ENCODE measurements at places on chromosomes 4 and X.

GRCh38 chrX:68631336-68631735, 16.1 kb upstream of the STARD8 start:
- DNase-seq: no peak

GRCh38 chrX:11770320-11770719, 12.3 kb downstream of the MSL3 start:
- no peak for DNase-seq

GRCh38 chrX:72001471-72001870, 90.8 kb downstream of the NHSL2 start:
- no peak for DNase-seq

DNA sequence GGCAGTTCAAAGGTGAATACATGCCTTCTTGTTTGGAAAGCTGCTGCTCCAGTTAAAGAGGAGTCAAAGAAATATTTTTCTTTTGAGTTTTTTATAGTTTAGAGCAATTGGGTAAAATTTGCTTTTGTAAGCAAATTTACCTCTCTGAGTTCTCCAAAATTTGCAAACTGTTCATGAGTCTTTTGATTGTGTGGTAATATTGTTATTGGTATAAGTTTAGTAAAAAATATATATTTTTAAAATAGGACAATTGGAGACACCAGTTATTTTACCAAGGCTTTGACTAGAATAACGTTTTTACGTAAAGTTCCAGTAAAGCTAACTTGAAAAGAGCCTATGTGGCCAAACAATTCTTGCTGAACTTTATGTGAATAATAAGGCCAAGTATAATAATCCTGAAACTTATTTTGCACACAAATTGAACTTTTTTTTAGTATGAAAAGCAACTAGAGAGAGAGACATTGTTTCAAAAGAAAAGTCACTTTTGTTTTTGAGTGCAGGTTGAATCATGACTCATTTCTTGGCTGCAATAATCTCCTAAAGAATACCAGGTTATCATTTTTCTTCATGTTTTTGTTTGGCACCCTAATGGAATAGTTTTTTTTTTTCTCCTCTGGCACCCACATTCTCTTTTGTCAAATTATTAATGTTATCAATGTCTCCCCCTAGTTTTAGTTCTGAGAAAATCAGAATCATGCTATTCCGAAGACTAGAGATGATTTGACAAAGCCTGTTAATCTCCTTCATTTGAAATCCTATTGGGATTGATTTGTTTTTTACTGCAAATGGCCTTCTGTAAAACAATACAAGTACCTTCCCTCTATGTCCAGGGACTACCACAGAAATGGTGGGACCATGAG, 57.1 kb downstream of the UGT2B10 start:
- no peak for DNase-seq

DNA sequence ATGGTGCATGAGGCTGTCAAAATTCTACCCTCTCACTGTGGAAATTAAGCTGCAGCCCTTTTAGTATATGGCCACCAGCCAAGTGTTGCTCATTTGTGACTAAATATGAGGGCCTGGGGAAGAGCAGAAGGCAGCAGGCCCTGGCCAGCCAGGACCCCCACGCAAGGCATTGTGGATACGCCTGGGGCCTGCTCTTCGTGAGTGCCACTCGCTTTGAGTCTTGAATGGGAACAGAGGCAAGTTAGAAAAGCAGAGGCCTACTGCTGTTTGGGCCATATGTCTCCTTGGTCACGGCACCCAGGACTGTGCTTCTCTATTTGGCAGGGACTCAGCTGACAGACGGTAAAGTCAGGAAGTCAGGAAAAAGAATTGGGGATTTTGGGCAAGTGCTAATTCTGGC, 10.9 kb downstream of the RTL5 start:
- DNase-seq: no peak

- DNase-seq: no peak
These were observed 99.6 kb upstream of the SORBS2 start for GRCh38 chr4:185911556-185912064.

GRCh38 chrX:147911192-147912022, at the start of gene FMR1:
FMR1 (plus strand) TSS chrX:147911919; CDS start chrX:147912180, 261 bp downstream.
- DNase-seq: peak; percentile 78

GRCh38 chr4:147731580-147732517, at the start of gene ARHGAP10:
ARHGAP10 (plus strand) TSS chr4:147732088; CDS start chr4:147732302, 214 bp downstream.
- DNase-seq: no peak

DNA sequence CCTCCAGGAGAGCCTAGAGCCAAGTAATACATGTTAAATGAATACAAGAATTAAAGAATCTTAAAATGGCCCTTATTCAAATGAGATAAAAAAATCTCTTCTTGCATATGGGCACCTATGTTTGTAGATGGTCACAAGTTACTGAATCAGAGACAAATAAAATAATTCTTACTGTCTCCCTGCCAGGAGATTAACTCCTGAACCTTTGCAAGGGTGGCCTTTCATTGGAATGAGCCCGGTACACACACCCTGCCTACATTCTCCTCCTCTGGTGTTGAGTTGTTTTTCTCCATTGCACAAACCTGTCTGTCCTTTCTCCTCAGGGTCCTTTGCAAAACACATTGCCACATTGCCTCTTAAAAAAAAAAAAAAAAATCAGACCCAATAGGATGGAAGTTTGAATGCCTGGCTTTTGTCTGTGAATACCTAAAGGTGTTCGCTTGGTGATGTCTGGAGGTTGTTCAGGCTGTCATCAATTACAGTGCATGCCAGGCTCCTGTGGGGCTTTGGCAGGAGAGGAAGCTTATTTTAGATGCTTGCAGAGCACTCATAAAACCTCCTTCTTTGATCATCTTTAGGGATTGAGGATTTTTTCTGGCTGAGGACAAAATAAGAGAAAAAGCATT, 8.3 kb upstream of the TMEM154 start:
- no peak for DNase-seq

GRCh38 chr4:176841711-176842112, 49.0 kb upstream of the VEGFC start:
- DNase-seq: peak; percentile 92

GRCh38 chr4:5952286-5952974, 59.5 kb upstream of the CRMP1 start:
- DNase-seq: no peak

DNA sequence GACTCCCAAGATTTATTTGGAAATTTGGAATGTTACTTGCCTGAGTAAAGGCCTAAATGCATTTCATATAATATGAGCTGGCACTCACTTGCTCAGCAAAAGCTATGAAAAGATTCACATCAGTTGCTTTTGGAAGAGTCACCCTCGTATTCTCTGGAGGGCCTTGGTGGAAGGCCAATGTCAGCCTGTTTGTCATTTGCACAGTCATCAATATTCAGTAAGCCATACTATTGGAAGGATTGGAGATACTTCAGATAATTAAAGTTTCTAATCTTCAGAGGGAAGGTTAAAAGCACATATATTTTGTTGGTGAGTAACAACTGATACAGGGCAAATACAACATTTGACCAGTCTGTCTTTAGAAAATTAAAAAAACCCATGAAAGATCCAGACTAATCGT, 36.6 kb downstream of the VCX3A start:
- no peak for DNase-seq

DNA sequence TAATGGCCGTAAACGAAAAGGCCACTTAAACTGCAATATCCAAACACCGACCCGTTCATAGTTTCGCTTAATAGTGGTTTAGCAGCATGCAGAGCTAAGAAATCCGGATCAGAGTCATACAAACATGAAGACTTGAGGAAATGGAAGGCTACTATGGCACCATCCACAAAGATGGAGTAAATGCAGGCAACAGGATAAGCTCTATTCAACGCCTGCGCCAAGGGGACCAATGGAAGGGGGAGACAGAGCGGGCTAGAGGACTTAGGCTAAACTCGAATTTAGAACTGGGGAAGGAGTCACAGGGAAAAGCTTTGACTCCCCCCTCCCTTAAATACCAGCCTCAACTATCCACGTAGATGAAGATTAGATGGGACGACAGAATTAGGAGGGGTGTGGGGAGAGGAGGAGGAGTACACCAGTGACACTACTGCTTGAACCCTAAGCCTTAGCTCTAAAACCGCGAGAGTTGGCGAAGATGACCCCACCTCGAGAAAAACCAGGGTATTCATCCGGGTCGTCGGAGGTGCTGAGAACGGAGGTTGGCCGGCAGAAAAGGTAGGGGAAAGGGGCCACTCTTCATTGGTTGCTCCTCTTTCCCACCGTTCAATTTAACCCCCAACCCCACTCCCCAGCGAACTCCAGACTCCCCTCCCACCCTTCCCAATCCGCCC, 3.5 kb downstream of the HUWE1 start:
- DNase-seq: peak; percentile 9
